ENCODE measurements at places on chromosomes 6 and 20.

DNA sequence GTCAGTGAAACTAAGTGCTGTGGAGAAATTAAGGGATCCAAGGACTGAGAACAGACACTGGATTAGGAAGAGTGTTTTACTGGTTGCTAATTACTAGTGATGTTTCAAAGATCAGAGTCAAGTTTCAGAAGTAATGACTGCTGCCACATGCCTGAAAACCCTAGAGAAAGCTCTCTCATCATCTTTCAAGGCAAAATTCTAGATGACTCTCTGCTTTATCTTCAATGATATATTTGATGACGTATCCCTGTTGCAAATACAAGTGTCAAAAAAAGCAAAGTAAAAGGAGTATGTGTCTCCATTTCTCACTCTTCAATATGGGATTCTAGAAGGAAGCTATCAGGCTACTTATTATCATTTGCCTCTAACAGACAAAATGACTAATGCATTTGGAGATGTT, 38.0 kb downstream of the HMGCLL1 start:
- H3K4me1 ChIP-seq: no peaks in the 10 kb centered on the region
- no peak overlapping the region for H3K27ac ChIP-seq
- H3K4me3 ChIP-seq: no peak overlapping the region
- H3K36me3 ChIP-seq: no peaks in the 10 kb centered on the region
- no peak for DNase-seq
- H3K27me3 ChIP-seq: no peaks in the 10 kb centered on the region

DNA sequence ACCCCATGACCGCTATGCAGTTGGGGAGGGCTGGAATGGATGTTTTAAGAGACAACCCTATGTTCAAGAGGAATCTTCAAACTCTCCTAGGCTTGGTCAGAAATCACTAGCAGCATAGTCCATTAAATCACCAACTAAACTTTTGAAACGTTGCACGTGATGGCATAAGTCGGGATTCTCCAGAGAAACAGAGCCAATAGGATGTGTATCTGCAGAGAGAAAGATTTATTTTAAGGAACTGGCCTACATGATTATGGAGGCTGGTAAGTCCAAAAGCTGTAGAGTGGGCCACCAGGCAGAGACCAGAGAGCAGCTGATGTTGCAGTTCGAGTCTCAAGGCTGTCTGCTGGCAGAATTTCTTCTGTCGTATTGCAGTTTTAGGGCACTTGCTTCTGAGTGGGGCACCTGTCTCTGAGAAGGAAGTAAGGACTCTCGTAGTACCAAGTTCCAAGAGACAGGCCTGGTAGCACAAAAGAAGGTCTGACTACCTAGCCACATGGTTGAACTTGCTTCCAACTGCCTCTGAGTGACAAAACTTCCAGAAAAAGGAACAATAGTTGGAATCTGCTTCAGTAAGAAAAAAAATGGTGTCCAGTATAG, 11.9 kb upstream of the IFNGR1 start:
- DNase-seq: no peak
- no peak overlapping the region for H3K27ac ChIP-seq
- H3K27me3 ChIP-seq: no peaks in the 10 kb centered on the region
- H3K4me1 ChIP-seq: peaks cover 23% of the 10 kb centered on the region
- no peak overlapping the region for H3K4me3 ChIP-seq

DNA sequence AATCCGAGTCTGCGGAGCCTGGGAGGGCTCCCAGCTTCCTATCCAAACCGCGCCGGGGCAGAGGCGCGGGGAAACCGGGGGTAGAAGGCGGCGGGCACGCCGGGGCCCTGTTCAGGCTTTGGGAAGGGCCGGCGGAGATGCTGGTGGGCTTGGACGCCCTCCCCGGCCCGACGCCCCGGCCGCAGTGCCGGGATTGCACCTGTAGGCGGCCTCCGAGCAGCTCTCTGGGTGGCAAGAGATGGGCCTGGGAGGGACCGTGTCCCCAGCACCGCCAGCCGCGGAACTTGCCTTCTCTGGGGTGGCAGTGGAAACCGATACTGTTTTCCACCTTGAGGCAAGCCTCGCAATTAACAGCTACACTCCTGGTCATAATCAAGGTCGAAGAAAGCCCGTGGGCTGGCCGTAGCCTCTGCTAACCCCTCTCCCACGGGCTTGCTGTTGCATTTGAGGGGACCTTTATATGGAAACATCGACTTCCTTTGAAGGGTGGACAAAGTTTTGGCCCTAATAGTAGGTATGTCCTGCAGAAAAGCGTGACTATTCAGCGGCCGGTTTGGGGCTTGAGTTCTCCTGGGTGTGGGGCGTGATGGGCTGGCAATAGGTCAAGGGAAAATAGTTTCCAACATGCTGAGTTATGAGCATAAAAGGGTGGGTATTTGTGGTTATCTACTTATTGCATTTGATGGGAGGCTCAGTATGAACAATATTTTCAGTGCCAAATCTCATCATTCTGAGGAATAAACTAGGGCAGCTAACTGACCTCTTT, 1.1 kb upstream of the JAG1 start:
- no peaks in the 10 kb centered on the region for H3K36me3 ChIP-seq
- peak overlapping the region; percentile 99 for H3K27ac ChIP-seq
- peak; percentile 74 for DNase-seq
- H3K4me1 ChIP-seq: peaks cover 19% of the 10 kb centered on the region
- H3K27me3 ChIP-seq: no peaks in the 10 kb centered on the region

DNA sequence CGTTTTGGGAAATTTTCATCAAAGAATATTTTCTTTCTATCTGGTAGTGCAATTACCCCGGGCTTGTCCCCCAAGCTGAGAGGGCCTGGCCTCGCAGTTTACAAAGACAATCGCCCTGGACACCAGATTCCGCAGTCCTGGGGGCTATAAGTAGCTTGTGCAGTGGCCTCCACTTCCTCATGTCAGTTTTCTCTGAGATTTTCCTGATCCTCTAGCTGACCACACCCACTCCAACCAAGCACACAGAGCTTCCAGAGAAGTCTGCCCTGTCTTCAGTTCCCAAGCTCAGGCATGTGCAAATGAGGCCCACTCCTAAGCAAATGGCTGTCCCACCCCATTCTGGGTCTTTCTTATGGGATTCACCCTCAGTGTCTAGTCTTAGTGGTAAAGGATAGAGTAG, 245.3 kb downstream of the MAFB start:
- H3K27me3 ChIP-seq: no peaks in the 10 kb centered on the region
- no peak overlapping the region for H3K27ac ChIP-seq
- DNase-seq: no peak
- no peaks in the 10 kb centered on the region for H3K36me3 ChIP-seq

DNA sequence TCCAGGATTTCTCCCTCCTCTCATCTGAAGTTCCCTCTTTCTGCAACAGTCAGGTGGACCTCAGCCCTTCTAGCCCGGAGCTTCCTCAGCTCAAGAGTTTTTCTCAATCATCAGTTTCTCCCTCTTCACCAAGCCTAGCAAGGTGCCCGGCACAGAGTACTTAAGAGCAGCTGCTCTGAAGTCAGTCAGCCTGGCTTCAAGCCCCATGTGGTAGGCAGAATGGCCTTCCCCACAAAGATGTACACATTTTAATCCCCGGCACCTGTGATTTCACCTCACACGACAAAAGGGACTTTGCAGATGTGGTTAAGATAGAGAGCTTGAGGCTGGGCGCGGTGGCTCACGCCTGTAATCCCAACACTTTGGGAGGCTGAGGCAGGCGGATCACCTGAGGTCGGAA, 15.1 kb upstream of the RBPJL start:
- no peak overlapping the region for H3K27ac ChIP-seq
- no peak for DNase-seq
- H3K4me3 ChIP-seq: no peak overlapping the region
- H3K36me3 ChIP-seq: no peaks in the 10 kb centered on the region
- H3K4me1 ChIP-seq: peaks cover 9% of the 10 kb centered on the region

- no peaks in the 10 kb centered on the region for H3K27me3 ChIP-seq
- H3K36me3 ChIP-seq: no peaks in the 10 kb centered on the region
- peaks cover 34% of the 10 kb centered on the region for H3K4me1 ChIP-seq
- peak overlapping the region; percentile 43 for H3K4me3 ChIP-seq
- peak overlapping the region; percentile 95 for H3K27ac ChIP-seq
Observed at GRCh38 chr6:33427585-33428223, 7.8 kb downstream of the SYNGAP1 start.

GRCh38 chr6:63968650-63969049, 333.0 kb downstream of the PHF3 start:
- H3K36me3 ChIP-seq: no peaks in the 10 kb centered on the region
- peaks cover 15% of the 10 kb centered on the region for H3K4me1 ChIP-seq
- peak; percentile 9 for DNase-seq
- H3K4me3 ChIP-seq: no peak overlapping the region
- H3K27me3 ChIP-seq: no peaks in the 10 kb centered on the region
- no peak overlapping the region for H3K27ac ChIP-seq

GRCh38 chr20:62642051-62642665, at the start of gene SLCO4A1:
TSS of gene SLCO4A1 (plus strand) at chr20:62642503. CDS start at chr20:62656455, 13,952 bp downstream.
- no peak within 1 kb of the TSS for H3K4me3 ChIP-seq
- no peaks in the 10 kb centered on the region for H3K36me3 ChIP-seq
- peak; percentile 57 for DNase-seq
- peak within 1 kb of the TSS; percentile 50 for H3K27ac ChIP-seq
- peaks cover 16% of the 10 kb centered on the region for H3K4me1 ChIP-seq

Measured in thyroid gland (tissue), 4 donors.